ENCODE measurements at places on chromosomes 7 and 10. TPM values are rescaled to one million over a fixed set of nuclear protein-coding genes. Genes with fewer than 3 reads are reported as not detected.

NKX6-2 gene
- 0.91 TPM for total RNA-seq

PKD2L1 gene
- total RNA-seq: not detected

CAV1 gene
- 658 TPM for total RNA-seq

PNLIP gene
- 0.28 TPM for total RNA-seq

WNT2 gene
- total RNA-seq: 0.05 TPM

RADIL gene
- total RNA-seq: 1.6 TPM

MEST gene
- 39.0 TPM for total RNA-seq

SNCG gene
- total RNA-seq: 13.6 TPM

PLCE1 gene
- total RNA-seq: 8.8 TPM

TLX1 gene
- not detected for total RNA-seq

OR2A42 gene
- not detected for total RNA-seq

SLC26A5 gene
- not detected for total RNA-seq

LRRC4 gene
- not detected for total RNA-seq
